ENCODE measurements at places on chromosomes 12 and 14.

- DNase-seq = peak; percentile 14
Measured at GRCh38 chr12:105445249-105445648, 114.8 kb downstream of the C12orf75 start.

DNA sequence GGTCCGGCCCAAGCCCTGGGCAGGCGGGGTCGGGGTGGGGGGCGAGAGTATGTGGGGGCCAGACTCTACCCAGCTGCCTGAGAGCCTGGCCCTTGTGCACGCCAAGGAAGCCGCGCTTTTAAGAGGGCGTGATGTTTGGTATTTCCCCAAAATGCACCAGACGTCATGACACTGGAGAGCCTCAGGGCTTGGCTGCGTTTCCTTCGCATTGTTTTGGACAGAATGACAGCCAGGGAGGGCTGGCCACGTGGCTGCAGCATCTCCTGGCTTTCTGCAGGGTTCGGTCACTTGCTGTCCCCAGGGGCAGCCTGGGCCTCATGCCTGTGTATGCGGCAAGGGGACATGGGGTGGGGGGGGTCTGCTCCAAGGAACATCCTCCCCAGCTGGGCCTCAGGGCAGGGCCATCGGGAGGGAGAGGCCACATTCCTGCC, 16.1 kb upstream of the NUDT14 start:
- DNase-seq = no peak

DNA sequence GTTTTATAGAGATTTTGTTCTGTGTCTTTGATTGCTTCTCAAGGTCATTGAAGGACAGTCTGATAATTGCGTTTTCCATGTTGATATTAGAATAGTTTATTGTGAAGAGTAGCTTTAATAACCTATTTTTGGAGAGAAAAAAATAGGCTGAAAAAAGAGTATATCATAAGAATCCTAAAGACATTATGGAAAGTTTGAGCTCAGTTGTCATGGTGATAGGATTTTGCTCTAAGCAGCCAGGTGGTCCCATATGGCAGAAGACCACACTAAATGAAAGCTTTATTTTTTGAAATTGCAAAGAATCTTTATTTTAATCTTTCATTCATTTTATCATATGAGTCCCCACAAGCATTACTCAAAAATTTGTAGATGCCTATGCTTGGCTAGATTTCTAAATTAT, 358.9 kb upstream of the NAV3 start:
- no peak for DNase-seq

DNA sequence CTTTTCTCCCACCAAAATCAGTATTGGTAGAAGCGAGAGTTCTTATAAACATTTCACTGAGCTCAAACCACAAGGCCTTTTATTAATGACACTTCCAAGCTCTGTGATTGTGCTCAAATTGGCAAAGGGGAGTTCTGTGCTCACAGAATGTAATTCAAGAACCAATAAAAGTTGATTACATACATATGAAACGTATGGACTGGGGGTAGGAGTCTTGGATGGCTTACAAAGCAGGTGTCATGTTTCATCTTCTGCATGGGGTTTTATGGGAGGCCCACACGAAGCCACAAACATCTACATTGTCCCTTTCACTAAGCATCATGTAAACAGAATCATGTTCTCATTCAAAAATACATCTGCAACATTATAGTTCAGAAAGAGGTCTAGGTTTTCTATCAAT, 828.3 kb downstream of the VRK1 start:
- DNase-seq = no peak

DNA sequence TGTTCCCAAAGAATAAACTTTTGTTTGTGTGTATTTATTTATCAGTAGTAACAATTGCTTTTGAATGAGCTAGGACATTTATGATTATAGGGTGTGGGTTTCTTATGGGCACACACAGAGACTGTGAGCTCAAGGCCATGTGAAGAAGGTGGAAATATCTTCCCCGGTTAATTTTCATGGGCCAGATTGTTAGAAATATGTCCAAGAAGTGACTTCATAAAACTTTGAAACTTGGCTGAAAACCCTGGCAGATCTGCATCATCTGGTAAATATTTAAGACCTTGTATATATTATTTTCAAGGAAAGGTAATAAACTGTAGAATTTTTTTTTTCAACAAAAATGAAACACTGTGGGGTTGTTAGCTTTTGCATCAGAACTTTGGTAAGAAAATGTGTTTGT, 53.5 kb upstream of the RNU6-8 start:
- DNase-seq = no peak

- DNase-seq = no peak
Measured at GRCh38 chr12:53890081-53890480, 48.5 kb upstream of the HOXC13 start.

DNA sequence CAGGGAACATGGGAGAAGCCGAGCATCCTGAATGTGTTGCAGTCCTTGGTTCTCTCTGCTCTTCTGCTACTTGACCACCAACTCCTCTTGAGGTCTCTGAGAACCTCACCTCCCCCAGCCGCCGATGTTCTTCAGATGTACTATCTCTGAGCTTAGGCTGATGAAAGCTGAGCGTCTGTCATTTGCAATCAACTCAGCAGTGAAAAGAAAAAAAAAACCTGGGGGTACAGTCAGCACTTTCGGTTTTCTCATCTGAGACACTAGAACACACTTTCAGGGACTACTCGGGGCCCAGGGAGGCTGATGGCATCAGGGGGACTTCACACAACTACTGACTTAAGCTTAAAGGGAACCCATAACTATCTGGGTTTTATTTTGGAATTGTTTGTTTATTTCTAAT, 9.6 kb upstream of the FLVCR2 start:
- DNase-seq = no peak

DNA sequence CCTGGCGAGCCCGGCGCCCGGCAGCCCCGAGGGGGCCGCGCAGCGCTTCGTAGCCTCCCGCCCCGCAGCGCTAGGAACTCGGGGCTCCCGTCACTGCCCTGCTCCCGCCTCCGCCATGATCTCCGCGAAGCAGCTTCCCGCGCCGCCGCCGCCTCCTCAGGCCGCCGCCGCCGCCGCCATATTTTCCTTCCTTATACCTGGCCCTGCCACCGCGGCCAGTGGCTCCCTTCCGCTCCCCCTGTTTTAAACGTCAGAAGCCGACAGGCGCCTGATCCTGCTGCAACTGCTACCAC, 286 bp downstream of the PPP4R3A start:
- no peak for DNase-seq

GRCh38 chr12:58171914-58172313, 230.5 kb downstream of the ATP23 start:
- DNase-seq = peak; percentile 71

DNA sequence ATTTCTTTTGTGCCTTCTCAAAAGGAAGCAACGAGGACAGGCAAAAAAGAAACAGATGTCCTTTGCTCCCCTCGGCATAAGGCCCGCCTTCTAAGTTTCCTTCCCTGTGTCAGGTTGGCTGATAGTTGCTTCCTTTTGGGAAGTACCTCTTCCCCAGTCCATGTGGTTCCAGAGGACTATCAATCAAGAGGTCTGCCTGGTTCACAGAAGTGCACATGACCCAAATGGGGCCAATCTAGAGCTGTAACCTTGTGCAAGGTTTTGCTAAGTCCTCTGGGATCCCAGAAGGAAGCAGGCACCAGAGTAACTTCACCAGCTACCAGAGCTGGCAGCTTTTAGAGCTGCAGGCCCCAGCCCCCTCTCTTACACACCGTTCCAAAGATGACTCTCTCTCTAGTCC, 42.6 kb downstream of the TMEM63C start:
- no peak for DNase-seq

DNA sequence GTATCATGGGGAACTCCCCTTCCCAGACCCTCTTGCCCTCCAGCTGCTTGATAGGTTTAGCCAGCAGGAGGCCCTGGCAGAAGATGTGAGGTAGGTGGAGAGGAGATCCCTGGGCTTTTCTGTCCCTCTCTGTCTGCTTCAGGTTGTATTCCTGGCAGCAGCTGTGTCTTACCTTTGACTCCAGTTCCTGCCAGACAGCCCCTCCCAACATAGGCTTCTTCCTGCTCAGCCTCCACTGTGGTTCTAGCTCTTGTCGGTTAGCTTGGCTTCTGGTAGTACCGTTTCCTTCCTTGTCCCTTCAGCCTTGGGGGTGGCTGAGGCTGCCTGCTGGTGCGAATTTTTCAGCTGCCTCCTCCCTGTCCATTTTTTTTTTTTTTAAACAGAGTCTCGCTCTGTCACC, 215.7 kb upstream of the CRY1 start:
- DNase-seq = no peak

DNA sequence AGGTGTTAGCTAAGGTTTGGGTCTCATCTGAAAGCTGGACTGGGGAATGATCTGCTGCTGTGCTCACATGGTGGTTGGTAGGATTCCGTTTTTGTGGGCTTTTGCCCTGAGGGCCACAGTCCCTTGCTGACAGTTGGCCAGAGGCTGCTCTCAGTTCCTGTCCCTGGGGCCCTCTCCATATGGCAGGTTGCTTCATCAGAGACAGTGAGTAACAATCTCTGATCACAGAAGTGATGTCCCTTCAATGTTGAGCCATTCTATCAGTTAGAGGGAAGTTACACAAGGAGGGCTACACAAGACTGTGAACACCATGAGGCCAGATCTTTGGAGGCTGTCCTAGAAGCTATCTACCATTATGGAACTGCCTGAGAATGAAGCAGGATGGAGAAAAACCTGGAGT, 137.2 kb downstream of the AACS start:
- DNase-seq = no peak

- no peak for DNase-seq
Measured at GRCh38 chr12:26077915-26078702, 46.7 kb downstream of the BHLHE41 start.

- no peak for DNase-seq
Measured at GRCh38 chr12:39618701-39619100, 902 bp downstream of the ABCD2 start.

DNA sequence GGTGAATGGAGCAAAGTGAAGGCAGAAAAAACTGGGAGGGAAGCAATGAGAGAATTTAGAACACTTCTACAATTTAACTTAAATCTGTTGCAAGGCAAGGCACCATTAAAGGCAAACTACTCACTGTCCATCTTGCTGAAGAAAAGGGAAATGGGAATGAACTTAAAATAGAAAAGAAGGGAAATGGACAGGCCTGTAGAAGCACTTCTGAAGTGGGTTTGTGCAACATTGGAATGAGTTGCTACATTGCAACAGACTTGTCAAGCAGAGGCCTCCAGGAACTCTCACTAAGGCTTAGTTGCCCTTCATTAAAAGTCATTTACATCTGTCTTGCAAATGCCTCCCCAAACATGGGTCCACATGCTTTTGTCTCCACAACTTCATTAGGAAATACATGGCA, 13.7 kb upstream of the OR10AD1 start:
- no peak for DNase-seq

- DNase-seq = no peak
Measured at GRCh38 chr12:105764216-105764835, 374.4 kb downstream of the NUAK1 start.

DNA sequence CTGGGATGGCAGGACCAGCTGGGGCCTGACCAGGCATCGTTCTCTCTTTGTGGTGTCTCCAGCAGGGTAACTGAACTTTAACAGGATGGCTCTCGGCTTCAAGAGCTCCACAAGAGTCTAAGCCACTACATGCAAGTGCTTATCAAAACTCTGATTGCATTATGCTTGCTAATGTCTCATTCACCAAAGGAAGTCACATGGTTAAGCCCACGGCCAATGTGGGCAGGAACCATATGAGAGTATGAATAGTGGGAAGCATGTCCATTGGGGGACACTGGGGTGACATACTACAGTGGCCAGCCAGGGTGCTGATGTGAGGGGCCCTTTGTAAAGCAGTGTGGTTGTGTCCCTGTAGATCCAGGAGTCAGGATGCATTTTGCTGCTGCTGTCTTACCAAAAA, 35.0 kb upstream of the KCNA5 start:
- DNase-seq = no peak

DNA sequence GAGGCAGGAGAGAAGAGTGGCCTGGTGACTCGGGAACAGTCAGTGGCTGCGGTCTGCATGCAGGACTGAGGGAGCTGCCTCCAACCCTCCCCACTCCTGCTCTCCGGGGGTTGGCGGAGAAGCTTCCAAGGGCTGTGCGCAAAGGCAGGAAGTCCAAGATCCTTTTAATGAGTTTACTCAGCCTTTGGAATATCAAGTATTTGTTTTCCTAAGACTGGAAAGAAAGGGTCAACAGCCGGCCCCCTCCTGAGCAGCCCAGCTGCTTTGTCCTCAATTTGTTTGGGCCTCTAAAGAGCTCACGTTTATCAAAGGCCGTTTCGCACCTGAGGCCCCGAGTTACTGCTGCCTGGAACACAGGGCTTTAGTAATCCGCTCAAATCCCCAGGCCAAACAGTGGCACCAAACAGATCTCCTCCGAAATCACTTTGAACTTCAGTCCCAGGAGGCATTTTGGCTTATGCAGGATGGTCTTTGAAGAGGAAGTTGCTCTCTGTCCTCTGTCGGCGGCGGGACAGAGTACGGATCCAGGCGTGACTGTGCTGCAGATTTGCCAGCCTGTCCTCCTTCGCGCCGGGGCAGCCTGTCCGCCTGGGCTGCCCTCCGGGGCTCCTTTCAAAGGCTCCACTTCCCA, 117.2 kb upstream of the FZD10 start:
- no peak for DNase-seq

GRCh38 chr14:31828946-31829868, 247.9 kb upstream of the ARHGAP5 start:
- DNase-seq = no peak

DNA sequence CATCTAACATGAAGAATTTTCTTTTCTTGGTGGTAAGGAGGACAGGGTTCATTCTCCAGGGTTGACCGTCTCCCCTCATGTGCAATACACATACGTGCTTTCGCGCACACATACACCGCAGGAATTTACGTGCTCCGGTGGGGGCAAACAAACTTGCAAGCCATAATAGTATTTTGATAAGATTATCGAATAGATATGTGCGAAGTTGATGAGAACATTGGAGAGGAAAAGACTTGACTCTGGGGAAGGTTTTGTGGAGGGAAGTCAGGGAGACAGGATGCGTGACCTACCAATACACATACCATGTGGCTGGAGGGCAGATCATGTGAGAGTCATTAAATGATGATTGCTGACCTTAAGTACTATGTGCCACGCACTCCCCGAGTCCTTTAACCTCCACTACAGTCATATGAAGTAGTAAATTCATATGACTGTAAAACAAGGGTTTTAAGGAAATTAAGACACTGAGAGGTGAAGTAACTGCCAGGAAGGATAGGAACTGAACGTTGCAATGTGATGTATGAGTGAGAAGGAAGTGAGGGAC, 921 bp downstream of the RAD51B start:
- DNase-seq = peak; percentile 39

All from retinal pigment epithelial cell (primary cell).